ENCODE measurements at places on chromosomes 1 and 21.

GRCh38 chr1:78408810-78409209, 82.0 kb upstream of the PTGFR start:
- DNase-seq = no peak

GRCh38 chr1:31013187-31013864, 52.2 kb downstream of the PUM1 start:
- no peak for DNase-seq

DNA sequence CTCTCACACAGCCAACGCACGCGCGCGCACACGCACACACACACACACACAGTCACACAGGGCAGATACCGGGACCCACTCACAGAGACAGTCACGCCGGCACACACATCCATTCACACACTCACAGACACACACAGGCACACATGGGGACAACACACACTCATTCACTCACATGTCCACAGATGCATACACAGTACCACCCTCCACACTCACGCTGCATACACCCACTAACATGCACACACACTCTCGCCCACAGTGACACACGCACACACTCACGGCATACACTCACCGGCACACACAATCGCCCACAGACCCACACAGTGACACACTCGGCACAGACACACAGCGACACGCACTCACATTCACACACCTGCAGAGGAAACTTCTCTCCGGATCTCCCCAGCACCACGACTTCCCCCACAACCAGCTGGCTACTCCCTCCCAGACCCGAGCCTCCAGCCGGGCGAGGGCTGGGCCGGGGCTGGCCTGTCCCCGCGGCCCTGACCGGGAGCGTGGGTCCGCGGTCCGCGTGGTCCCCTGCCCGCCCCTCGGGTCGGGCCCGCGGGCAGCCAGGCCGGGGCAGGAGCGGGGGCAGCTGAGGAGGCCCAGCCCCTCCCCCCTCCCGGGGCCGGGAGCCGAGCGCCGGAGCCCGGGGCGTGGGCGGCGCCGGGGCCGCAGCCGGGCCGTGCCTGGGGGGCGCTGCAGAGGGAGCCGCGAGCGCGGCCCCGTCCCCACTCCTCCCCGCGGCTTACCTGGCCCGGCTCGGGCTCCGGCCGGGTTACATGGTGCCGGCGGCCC, 552 bp downstream of the DLGAP3 start:
- DNase-seq = peak; percentile 15

DNA sequence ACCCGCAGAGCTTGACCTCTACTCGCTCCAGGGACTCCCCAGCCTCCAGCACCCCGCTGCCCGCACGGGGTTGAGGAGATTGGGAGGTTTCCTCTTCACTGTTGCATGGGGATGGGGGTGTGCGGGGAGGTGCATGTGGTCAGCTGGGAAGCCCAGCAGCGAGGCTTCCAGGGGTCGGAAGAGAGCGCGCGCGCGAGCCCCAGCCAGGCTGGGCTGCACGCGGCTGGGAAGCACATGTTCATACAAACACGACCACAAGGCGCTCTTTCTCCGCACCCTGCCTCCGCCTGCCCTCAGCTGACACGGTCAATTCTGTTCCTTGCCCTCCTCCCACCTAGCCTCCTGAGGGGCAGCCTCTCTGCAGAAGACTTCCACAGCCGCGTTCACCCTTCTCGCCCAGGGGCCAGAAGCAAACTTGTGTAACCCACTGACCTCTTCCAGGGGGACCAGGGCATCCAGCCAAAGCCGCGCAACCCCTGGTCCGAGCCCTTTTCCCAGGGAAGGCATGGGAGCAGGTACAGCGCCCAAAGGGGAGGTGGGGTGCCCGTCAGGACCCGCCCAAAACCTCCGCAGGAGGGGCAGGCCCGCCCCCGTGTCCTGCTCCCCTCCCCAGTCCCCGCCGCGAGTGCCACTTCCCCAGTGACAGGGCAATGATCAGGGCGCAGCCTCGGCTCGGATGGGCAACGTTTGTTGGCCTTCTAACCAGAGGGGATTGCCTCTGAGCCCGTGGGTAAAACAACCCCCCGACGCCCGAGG, 1.3 kb downstream of the COL24A1 start:
- no peak for DNase-seq

DNA sequence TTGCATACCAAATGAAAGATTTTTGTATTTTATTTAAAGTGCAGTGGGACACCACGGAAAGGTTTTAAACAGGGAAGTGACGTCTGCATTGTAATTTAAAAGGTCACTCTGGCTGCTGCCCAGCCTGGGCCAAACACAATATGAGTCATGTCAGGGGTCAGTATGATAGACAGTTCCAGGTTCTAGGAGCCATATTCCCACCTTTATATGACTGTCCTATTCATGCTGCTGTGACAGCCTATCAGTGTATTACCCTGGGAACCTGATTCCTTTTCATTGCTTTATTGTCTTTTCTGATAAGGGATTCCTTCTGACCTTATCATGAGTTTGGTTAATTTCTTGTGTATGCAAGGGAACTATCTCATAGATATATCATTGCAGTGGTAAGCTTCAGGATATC, 5.3 kb downstream of the VANGL1 start:
- DNase-seq = no peak

DNA sequence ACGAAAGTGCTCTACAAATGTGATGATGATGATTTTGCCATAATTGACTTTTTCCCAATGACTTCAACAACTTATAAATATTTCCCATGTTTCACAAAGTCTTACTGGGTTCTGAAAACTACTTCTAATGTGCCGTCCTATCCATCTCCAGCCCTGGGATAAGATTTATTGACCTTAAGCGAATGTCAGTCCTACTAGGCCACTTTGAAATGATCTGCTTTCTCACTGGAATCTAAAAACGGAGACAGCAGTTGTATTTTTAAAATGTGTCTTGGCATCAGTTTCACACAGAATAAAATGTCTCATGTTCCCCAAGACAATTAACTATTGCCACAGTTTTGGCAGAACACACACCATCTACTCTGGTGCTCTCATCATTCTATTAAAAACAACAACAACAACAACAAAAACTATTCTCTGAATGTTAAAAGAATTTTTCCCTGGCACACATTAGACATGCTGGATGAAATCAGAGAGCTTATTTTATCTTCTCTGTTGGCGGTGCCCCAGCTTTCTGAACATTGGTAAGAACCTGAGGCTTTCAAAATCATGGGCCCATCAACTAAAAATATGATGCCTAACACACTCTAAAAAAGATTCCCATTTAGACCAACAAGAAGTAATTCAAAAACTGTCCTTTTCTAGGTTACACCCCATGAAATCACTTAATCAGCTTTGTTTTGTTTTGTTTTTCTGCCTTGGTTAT, 23.1 kb upstream of the DNASE2B start:
- no peak for DNase-seq

- no peak for DNase-seq
These were observed 1.7 kb downstream of the PTPRU start for GRCh38 chr1:29237852-29238619.

DNA sequence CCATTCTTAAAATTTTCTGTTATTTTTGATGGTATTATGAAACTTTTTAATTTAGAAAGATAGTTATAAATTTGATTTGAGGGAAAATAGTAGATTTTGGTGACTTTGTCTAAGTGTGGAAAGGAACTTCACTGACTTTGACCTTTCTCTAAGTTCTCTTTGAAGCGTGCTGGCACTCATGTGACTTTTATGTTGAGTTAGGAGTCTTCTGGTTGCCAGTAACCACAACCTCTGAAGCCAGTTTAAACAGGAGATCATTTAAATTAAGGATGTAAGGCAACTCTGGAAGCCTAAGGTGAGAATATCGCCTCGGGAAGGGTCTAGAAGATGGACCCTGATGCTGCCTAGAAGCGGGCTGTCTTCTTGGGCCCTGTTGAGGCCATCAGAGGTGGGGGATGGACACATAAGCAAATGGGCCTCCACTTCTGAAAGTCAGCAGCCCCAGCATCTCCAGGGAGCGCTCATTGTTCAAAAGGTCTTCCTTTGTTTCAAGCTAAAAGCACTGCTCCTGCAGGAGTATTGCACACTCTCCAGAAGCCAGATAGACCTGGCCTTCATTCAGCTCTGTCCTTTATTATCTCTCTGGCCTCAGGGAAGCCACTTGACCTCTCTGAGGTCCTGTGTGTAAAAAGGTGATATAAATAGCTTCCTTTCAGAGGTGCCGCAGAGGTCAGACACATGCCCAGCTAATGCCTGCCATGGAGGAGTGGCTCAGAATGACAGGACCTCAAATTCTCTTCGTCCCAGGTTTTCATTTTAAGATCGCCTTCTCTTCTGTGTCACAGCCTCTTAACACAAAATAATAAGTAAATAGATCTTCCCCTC, 5.1 kb upstream of the RCAN1 start:
- no peak for DNase-seq

- DNase-seq = no peak
These were observed 16.5 kb downstream of the MEGF6 start for GRCh38 chr1:3594706-3595377.

- DNase-seq = no peak
These were observed 5.8 kb downstream of the CAPZB start for GRCh38 chr1:19479351-19480120.

GRCh38 chr1:25947027-25947426, 40.8 kb upstream of the STMN1 start:
- DNase-seq = no peak

DNA sequence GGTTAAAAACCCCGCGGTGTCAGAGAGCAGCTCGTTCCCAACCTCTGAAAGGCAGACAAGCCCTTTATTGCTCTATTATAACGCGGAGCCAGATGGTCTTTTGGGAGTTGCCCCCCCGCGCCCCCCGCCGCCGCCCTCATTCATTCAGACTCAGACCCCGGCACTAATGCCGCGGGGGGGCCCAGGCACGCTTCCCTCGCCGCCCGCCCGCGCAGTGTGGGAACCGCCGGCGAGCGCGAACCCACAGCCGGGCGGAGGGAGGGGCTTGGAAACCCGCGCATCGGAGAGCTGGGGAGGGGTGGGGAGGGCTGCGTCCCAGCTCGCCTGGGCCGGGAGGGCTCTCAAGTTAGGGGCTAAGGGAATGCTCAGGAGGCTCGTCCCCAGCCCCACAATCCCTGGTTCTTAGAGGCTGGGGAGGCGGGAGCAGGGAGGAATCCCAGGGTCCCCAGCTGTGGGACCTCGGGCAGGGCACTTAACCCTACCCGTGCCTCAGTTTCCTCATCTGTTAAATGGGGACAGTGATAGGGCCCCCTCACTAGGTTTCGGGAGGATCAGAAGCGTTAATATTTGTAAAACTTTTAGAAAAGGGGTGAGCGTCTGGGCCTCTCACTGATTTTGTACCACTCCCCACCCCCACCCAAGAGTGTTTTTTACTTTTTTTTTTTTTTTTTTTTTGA, 10.9 kb upstream of the HES5 start:
- no peak for DNase-seq

DNA sequence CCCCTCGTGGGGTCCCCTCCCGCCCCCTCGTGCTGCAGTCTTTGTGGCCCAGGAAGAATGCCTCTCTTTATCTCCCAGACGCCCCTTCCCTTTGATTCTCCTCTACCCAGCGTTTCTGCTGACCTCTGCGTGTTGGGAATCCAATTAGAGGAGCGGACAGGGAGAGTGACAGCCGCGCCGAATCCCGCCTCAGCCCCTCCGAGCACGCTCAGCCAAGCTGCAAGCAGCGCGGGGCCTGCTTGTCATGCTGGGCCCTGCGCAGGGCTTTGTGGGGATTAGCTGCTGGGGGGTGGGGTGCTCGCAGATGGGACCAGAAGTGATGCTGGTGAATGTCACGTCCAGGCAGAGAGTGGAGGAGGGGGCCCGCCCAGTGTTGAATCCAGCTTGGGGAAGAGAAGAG, 91.1 kb downstream of the EPHB2 start:
- DNase-seq = no peak

GRCh38 chr1:225422795-225423517, 4.9 kb downstream of the LBR start:
- DNase-seq = no peak

GRCh38 chr1:24952413-24952841, 22.4 kb upstream of the RUNX3 start:
- peak; percentile 74 for DNase-seq

DNA sequence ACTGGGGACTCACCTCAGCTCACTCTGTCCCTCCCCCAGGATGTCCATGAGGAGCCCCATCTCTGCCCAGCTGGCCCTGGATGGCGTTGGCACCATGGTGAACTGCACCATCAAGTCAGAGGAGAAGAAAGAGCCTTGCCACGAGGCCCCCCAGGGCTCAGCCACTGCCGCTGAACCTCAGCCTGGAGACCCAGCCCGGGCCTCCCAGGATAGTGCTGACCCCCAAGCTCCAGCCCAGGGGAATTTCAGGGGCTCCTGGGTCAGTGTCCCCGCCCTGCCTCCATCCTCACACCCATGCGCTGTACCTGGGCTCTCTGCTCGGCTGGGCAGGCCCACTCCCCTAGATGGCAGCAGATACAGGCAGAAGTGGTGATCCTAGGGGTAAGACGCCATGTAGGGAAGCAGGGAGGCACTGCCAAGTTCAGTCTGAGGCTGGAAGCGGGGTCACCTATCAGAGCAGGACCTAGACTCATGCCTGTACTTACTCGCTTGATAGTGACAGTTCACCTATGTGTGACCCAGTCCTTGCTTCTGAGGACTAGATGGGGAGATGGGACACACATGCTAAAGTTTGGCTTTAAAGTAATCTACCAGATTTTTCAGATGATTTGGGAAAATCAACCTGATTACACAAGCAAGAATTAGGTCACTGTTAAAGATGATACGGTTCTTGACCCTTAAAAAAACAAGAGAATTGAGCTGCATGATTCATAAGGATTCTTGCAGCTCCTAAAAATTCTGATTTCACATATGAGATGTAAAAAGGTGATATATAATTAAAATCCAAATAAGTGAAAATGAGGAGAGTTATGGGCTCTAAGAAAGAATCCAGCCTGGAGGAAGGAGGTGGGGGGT, 38.7 kb downstream of the ETNK2 start:
- DNase-seq = no peak

- no peak for DNase-seq
These were observed 37.3 kb downstream of the CDC42 start for GRCh38 chr1:22089787-22090186.

DNA sequence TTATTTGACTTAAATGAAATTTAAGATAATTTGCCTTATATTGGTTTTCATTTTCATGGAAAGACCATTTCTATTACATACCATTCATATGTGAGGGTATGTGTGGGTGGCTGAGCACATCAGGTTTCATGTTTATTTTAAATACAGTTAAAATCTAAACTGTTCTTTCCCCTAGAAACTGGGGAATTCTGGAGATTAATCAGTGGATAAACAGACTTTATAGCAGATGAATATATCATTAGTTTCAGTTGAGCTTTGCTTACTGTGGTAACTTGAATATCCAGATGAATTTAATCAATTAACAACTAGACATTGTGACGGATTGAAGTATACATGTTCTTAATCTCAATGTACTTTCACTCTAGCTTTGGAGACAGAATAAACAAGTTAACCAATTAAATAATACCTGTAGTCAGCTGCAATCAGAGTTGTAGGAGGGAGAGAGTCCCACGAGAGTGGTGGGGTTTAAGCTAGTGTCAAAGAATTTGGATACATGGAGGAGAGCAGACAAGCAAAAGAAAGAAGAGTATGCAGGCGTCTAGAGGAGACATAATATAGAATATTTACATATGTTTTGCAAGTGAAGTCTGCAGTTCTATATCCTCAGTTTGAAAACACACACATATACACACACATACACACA, 97.6 kb downstream of the PDE4B start:
- DNase-seq = no peak

Measured in activated naive CD4-positive, alpha-beta T cell treated with anti-CD3 and anti-CD28 coated beads for 36 hours (primary cell).